ENCODE measurements at places on chromosomes 7 and 10. TPM values are rescaled to one million over a fixed set of nuclear protein-coding genes. Genes with fewer than 3 reads are reported as not detected.

- DNase-seq, result no peak
Measured at GRCh38 chr7:116284390-116284789, 74.1 kb downstream of the TES start.

DNA sequence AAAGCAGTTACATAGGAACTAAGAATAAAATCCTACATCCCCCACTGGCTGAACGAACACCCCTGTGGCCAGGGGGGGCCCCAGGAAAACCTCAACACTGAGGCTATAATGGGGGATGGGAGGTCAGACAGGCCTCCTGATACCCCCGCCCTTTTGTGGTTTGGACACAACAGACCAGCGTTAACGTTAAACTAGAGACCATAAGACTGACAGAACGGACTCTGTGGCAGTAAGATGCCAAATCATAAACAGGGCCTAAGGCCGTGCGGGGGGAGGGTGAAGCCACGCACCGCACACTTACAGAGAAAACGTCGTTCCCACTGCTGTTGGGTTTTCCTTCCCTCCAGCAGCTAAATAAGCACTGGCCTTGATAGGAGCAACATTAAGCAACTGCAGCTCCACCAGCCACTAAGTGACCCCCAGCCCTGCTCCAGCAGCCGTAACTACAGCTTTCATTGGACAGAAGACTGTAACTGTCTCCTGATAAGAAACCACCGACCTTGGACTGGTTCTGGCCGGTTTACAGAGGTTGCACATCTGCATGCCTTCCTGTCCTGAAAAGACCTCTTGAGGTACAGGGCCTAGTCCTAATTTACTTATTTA, 3.4 kb upstream of the PPP2R2D start:
- DNase-seq, result no peak

Gene ARHGEF35
- 18.7 TPM for polyA plus RNA-seq

Gene ECHDC3
- 11.3 TPM for polyA plus RNA-seq
